ENCODE measurements at places on chromosomes 3 and 15.

GRCh38 chr15:82081914-82082762, 36.3 kb upstream of the MEX3B start:
- peak; percentile 94 for DNase-seq

DNA sequence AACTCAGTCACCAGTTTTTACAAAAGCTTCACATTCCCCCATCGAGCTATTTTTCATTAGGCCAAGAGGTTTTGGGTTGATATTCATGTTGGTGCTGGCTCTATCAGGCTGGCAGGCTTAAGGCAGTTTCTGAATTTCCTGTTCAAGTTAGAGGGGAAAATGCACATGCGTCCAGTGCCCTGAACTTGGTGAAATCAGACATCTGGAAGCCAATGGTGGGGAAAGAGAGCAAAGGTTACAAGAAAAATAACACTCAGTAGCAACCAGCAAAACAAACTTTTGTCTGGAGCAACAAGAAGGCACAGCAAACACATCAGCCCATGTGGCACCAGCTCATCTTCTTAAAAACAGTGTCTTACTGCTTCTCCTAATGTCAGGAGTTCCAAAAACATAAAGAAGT, 155.6 kb upstream of the TSC22D2 start:
- peak; percentile 39 for DNase-seq

GRCh38 chr3:48222616-48223513, at the start of gene CAMP:
CAMP (plus strand) TSS chr3:48223495; CDS start chr3:48223512, 17 bp downstream.
- peak; percentile 1 for DNase-seq

DNA sequence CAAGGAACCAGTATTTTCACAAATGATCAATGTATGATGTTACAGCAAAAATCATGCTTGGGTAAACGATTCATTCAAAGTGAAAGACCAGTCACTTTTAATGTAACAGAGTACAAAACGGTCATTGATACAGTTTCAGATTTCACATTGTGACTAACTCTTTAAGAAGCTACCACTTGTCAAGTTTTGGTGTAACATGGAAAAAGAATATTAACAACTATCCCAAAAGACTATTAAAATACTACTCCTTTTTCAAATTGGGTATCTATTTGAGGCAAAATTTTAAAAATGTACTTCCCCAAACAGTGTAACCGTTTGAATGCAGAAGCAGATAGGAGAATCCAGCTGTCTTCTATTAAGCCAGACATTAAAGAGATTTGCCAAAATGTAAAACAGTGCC, 31.7 kb downstream of the AKAP13 start:
- peak; percentile 23 for DNase-seq

- no peak for DNase-seq
Measured at GRCh38 chr3:191912616-191913204, 451.7 kb downstream of the PYDC2 start.

- peak; percentile 87 for DNase-seq
Measured at GRCh38 chr15:64151727-64152506, at the start of gene SNX22. SNX22 (plus strand) TSS chr15:64151731; CDS start chr15:64151776, 45 bp downstream.

DNA sequence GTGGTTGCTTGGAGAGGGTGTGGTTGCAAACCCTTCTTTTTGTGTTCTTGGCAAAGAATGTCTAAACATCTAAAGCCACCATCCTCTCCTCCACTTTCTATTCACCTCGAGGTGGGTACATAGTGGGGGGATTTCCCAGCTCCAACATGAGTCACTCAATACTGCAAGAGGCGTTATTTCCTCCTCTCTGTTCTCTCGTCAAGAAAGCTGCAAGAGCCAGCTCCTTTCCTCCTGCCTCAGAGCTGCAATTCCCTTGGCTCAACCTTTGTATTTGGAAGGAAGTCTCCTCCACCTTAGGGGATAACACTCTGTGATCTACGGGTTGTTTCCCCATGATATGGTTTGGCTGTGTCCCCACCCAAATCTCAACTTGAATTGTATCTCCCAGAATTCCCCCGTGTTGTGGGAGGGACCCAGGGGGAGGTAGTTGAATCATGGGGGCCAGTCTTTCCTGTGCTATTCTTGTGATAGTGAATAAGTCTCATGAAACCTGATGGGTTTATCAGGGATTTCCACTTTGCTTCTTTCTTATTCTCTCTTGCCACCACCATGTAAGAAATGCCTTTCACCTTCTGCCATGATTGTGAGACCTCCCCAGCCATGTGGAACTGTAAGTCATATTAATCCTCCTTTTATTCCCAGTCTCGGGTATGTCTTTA, 138.4 kb downstream of the PLCL2 start:
- DNase-seq, result no peak

GRCh38 chr15:70257573-70258248, 160.0 kb upstream of the TLE3 start:
- peak; percentile 38 for DNase-seq

DNA sequence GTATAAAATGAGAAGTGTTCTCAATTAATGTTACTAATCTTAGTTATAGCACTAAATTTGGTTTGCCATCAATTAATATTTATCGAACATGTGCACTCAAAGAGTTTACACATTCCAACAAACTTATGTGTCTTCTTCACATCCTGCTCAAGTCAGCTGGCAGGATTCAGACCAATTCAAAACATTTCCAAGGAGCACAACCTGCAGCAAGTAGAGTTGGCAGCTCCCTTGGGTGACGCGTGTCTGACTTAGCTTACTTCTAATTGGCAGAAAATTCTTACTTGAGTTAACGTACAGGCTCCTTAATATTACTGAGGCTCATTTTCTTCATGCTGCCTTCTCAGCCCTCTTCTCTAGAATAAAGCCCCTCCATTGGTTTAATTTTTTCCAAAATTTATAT, 110.4 kb upstream of the PFN2 start:
- DNase-seq, result no peak

DNA sequence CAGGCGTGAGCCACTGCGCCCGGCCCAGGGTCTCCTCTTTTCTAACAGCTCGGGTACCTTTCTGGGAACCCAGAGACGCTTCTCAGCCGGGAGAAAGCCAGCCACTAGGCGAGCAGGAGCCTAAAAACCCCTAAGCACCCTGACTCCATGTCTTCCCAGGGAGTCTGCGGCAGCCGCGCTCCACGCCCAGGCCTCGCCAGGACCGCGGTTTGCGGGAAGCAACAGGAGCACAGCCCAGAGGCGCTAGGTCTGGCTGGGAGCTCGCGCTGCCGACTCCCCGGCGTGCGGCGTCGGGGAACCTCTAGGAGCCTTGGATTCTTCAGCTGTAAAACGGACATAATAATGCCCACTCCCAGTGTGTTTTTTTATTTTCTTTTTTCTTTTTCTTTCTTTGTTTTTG, 1.0 kb upstream of the LAMP3 start:
- DNase-seq, result no peak

GRCh38 chr3:135072431-135072830, 277.4 kb downstream of the EPHB1 start:
- DNase-seq, result no peak

DNA sequence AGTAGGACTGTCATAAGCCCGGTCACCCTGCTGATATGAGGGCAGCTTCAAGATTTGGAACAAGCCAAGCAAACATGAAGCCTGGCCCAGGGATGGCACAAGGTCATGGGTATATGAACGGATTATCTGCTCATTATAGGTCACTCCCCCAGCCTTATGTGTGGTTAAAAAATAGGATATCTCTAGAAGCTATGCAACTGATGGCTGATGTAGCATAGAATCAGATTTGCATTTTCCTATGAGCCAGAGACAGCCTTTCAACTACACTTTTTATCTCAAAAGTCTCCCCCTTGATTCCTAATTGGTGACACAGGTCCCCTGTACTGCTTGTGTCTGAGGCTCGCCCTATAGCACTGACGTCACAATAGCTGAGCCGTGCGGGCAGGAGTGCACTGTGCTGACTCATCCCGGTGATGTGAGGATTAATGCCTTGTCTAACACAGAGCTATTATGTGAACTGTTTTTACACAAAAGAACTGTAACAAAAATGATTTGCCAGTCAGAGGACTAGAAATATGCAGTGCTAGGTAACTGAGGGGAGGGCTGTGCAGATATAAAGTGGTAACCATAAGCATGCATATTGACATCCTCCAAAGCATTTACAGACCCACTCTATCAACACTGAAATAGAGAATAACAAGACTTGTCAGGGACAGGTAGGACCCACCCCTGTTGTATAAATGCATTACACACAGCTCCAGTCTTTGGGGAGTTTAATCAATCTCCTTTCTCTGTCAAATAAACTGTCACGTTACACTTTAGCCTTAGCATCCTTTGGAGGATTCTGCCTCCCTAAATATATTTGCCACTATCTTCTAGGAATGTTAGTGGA, 204.9 kb downstream of the TIGIT start:
- DNase-seq, result peak; percentile 35

- DNase-seq, result peak; percentile 89
Measured at GRCh38 chr15:58457466-58457965, 25.7 kb downstream of the LIPC start.

- DNase-seq, result peak; percentile 51
Measured at GRCh38 chr3:2098398-2099027, at the start of gene CNTN4. CNTN4 (plus strand) TSS chr3:2098866.

GRCh38 chr15:59060348-59060747, 44.6 kb upstream of the CCNB2 start:
- no peak for DNase-seq

- DNase-seq, result no peak
Measured at GRCh38 chr15:69457304-69458280, 5.0 kb downstream of the RPLP1 start.

GRCh38 chr3:59774000-59774399, 724.2 kb upstream of the CFAP20DC start:
- no peak for DNase-seq

GRCh38 chr3:186185194-186185787, 76.4 kb upstream of the ETV5 start:
- DNase-seq, result no peak

- peak; percentile 93 for DNase-seq
Measured at GRCh38 chr3:126102530-126102951, 18.6 kb upstream of the SLC41A3 start.

- peak; percentile 87 for DNase-seq
Measured at GRCh38 chr3:62876064-62876463, 848 bp upstream of the CADPS start.

- DNase-seq, result no peak
Measured at GRCh38 chr3:43503067-43503728, 118.6 kb downstream of the ANO10 start.

- no peak for DNase-seq
Measured at GRCh38 chr3:4063916-4064574, 239.1 kb upstream of the SETMAR start.

DNA sequence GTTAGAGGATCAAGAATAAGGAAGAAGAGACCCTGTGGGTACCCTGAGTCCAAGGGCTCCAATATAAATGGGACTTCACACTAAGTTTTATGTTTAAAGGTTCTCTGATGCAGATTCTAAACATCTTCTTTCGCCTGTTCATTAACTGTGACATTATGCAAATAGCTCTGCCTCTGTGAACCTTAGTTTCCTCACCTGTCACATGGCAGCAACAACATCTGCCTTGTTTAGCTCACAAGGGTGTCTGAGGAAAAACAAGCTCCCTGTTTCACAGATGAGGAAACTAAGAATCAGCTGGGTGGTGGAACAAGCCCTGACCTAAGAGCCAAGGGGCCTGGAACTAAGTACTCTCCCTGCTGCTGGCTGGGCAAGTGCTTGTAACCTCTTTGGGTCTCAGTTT, 40.8 kb downstream of the GOLGA6L1 start:
- DNase-seq, result no peak

DNA sequence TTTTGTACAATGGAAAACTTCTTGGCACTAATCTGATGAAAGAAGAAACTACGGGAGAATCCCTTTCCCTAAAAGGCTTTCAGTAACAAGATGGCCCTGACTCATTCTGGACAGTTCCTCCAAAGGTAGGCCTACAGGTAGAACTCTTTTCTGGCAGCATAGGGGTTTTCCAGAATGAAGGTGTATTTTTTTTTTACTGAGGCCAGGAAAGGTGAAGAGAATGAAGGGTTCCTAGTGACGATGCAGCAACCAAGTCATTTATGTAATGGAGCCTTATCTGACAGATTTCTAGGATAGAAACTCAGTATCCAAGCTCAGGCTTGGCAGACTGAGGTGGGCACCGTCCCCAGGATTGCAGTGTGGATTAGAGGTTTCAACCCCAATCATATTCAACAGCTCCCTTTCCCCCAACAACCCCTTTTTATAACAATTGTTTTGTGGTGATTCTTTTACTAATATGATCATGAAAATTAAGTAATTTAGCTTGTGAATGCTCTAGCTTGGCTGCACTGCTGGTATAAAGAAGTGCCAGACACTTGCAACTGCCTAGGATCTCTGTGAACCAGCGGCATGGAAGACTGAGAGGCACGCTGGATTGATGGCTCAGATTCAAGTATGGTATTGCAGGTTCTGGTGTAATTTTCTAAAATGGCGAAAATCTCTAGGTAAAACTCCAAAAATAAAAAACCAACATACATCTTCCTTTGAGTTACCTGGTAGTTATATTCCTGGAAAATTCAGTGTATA, 8.7 kb upstream of the TRIM69 start:
- no peak for DNase-seq

- peak; percentile 98 for DNase-seq
Measured at GRCh38 chr15:76190751-76191538, 120.3 kb downstream of the ETFA start.

DNA sequence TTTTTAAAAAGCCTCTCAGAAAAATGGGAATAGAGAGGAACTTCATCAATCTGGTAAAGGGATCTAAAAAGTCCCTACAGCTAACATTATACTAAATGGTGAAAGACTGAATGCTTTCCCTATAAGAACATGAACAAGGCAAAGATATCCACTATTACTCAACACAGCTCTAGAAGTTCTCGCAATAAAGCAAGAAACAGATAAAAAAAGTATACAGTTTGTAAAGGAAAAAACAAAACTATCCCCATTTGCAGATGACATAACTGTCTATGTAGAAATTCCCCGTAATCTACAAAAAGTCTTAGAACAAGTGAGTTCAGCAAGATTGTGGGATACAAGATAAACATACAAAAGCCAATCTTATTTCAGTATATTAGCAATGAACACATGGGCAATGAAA, 15.4 kb downstream of the EDC3 start:
- no peak for DNase-seq

DNA sequence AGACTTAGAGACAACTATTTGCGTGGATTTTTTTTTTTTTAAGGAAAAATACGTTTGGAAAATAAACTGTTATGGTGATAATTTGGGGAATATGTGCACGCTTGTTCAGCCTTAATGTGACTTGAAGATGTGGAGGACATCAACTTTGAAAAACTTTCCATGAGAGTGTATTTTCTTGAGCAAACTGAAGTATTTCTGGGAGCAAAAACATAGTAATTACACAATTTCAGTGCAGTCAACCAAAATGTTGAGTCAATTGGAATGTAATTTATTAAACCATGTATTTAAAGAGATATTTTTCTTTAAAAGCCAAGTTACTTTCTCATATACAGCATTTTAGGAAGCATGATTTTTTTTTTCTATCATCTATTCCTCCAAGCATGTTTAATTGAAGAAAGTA, 80.3 kb upstream of the FLNB start:
- peak; percentile 57 for DNase-seq

Data from osteoblast (primary cell).